NCI-H2171 treated with DMSO at 0.1 percent for 48 hours (cell line): ENCODE measurements at places on chromosomes 11 and 22.

DNA sequence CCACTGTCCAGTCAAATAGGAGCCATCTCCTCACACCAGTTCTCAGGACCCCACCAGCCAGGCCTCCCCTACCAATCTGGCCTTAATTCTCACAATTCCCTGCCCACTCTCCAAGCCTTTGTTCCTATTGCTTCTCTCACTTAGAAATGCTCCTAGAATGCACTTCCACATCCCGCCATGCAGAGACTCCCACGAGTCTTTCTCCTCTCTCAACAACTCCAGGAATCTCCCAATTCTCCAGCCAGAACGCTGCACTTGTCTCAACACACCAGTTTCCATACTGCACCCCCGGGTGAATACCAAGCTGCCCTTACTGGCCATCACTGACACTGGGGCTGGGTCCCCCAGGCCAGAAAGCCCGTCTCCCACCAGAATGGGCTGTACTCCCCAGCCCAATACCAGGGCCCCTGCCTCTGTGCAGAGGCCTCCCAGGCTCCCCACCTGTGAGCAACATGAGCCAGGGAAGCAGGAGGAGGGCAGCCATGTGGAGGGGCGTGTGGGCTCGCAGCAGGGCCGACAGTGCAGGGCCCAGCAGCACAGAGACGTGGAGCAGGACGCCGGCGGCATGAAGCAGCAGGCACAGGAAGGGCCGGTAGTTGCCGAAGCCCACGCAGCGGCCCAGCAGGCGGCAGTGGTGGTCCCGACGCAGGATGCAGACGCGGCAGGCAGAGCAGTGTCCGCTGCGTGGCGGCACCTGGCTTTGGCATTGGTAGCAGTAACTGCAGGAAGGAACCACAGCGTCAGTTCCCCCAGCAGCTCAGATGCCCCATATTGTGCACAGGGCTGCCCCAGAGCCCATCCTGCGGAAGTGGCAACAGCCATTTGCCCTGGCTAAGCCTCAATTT lies 2.4 kb downstream of the ZDHHC24 start:
- DNase-seq: no peak

DNA sequence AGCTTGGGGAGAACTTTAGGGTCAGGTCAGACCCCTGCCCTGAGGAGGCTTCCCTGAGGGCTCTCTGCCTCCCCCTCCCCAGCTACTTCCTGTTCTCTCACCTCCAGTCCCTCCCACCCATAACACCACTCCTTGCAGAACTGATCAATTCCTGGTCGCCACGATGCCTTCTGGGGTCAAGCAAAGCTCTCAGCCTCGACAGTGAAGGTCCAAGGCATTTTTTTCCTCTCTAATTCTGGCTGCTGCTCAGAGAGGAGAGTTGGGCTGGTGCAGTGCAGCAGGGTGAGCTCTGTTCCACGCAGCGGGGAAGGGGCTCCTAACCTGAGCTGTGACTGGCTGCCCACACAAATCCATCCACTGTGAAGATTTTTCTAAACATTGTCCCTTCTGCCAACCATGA lies 628.4 kb downstream of the BRD1 start:
- DNase-seq: no peak

DNA sequence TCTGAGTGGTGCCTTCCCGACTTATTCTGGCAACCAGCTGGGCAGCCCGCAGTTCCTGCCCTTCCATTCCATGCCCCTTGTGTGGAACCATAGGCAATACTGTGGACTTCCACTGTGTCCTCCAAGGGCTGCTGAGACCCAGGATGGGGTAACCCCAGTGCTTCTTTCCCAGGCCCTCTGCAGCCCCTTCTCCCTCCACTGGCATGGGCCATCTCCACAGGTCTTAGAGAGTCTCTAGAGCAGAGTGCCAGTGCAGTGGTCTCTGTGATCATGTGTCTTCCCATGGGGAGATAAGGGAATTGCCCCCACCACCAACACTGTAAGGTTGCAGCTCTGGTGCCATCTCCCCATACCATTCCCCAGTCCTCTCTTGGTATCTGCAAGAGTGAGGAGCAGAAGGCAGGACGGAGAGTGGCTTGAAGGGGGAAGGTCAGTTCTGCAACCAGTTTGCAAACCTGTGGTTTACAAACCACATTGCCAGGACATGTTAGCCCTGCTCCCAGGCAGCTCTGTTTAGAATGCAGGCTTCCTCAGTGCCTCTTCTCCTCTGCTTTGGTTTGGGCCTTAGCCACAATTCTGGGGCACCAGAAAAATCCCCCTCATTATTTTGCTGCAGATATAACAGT lies 20.9 kb upstream of the DRD2 start:
- no peak for DNase-seq

DNA sequence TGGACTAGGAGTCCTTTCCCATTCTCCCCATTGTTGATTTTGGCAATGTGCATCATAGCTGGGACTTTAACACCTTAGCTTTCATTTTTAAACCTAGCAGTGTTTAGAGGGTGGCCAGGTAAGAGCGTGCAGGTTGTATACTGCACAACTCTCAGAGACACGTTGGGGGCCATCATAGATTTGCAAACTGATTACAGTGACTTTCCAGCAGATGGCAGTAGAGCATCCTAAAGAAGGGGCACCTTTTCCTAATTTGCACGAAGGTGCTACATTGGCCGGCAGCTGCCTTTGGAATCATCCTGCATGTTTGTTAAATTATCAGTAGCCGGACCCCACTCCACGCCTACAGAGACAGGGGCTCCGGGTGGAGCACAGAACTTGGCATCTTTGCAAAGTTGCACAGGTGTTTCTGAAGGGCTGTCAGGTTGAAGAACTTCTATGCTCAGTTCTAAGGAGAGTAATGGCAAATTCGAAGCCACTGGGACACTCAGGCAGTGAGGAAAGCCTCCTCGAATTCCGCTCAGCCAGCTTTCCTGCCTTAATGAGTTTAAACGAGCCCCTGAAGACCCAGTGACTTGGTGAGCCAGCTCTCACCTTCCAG lies 7.7 kb downstream of the LHFPL7 start:
- DNase-seq: peak; percentile 75

DNA sequence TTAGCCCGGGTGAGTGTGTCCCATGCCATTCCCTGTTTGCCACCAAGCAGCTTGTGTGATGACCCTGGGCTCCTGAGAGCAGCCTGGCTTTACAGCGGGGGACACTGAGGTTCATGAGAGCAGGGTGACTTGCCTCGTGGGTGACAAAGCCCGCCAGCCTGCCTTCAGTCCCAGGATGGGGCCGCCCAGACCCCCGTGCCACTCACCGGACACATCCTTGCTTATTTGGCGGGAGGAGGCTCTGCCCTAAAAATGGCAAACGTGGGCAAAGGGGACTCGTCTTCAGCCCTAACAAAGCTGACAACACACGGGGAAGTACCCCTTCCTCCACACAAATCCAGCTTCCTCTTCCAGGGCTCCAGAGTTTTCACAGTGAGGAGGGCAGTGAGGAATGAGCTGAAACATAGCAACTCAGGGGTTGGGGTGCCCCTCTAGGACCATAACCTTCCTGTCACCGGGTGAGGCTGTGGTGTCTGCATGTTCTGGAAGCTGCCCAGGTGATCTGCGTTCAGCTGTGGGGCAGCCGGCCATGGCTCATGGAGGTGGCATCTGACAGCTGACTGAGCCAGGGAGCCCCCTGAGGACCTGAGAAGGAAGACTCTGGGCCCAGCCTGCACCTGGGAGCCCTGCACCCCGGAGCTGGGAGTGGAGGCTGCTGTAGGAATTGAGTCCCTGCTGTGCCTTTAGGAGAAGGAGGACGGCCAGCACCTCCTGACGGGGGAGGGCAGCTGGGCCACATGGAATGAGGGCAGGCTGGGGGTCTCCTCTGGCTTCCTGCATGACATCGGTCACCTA lies 16.7 kb downstream of the RIBC2 start:
- no peak for DNase-seq

DNA sequence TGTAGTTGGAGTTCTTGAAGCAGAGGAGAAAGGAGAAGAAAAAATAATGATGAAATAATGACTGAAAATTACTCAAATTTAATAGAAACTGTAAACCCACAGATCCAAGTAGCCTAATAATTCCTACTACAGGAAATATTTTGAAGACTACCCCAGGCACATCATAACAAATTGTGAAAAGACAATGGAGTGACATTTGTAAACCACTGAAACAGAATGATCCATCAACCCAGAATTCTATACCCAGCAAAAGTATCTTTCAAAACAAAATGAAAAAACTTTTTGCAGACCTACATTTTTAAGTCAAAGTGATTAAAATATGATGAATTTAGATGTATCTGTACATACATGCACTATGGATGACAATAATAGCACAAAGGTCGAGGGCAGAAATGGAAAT lies 194.6 kb downstream of the TMEM135 start:
- DNase-seq: no peak

DNA sequence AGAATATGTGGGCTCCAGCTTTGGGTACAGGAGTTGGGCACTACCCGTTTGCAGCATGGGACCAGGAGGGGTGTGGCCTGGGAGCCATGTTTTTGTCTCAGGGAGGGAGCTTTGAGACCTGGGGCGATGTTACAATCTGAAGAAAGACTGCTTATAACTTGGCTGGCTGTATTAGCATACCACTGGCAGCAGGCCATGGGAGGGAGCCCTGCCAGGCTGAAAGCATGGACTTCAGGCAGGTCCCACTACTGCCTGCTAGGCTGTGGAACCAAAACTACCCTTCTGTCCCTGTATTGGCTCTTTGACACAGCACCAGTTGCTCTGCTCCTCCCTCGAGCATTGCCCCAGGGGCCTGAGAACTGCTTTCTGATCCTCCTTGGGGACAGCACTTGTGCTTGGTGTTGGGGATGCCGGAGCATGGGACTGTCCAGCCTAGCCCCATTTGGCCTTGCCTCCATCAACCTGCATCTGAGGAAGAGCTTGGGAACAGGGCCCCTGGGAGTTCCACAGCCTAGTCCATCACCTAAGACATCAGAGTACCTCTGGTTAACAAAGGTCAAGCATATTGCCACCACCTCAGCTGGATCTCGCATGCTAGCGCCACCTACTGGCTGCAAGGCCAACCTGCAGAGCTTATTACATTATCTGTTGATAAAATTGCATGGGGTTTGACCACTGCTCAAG lies 217.4 kb downstream of the SBF2 start:
- no peak for DNase-seq

- DNase-seq: no peak
These were observed 52.4 kb upstream of the CD5 start for GRCh38 chr11:61049859-61050258.

DNA sequence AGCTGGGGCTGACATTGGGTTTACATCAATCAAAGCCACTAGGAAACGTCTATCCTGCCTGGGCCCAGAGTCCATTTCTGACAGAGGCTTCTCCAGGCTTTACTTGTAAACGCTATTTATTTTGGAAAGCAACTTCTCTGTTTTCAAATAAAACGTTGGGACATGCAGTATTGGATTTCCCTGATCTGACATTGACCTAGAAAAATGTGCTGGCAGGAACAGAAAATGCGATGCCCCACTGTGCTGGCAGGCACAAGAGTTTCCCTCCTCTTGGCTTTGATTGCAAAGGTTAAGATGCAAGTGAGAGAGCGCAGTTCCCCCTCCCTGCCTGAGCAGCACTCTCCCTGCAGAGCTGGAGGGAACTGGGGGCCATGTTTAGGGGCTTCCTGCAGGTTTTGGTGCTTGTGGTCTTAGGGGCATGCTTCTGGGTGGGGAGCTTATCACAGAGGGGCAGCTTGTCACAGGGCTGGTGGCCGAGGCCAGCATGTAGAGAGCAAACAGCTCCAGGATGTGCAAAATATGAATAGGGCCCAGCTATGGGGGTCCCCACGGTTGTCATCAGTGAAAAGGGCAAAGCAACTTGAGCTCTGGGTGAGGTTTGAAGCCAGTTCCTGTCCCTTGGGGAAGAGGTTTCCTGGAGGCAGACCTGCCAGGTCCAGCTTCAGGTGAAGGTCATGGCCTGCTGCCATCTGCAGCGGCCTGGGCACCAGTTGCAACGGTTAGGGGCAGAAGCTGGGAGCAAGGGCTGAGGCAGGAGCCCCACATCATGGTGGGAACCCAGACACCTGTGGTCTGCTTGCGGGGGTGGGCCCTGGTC lies 42.3 kb upstream of the DKK3 start:
- no peak for DNase-seq

- no peak for DNase-seq
These were observed 1.1 kb downstream of the USP35 start for GRCh38 chr11:78189851-78190250.

DNA sequence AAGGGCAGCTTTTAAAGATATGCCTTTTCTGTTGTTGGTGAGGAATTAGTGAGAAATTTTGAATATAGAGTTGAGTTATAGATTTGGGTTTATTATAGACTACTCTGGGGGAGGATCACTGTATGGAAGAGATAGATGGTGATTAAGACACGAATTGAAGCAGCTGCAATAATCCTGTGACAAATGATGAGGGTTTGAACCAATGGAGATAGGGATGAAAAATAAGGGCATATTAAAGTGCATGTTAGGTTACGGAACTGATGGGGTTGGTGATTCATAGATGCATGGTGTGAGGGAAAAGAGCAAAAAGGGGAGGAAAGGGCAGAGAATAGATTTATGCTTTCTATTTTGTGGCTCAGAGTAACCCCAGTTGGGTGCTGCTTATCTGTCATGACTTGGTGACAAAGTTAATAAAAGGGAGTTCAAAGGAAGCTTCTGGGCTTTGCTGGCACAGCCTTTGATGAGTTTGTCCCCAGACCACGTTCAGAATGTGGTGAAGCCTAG lies 11.8 kb downstream of the C11orf87 start:
- DNase-seq: no peak

DNA sequence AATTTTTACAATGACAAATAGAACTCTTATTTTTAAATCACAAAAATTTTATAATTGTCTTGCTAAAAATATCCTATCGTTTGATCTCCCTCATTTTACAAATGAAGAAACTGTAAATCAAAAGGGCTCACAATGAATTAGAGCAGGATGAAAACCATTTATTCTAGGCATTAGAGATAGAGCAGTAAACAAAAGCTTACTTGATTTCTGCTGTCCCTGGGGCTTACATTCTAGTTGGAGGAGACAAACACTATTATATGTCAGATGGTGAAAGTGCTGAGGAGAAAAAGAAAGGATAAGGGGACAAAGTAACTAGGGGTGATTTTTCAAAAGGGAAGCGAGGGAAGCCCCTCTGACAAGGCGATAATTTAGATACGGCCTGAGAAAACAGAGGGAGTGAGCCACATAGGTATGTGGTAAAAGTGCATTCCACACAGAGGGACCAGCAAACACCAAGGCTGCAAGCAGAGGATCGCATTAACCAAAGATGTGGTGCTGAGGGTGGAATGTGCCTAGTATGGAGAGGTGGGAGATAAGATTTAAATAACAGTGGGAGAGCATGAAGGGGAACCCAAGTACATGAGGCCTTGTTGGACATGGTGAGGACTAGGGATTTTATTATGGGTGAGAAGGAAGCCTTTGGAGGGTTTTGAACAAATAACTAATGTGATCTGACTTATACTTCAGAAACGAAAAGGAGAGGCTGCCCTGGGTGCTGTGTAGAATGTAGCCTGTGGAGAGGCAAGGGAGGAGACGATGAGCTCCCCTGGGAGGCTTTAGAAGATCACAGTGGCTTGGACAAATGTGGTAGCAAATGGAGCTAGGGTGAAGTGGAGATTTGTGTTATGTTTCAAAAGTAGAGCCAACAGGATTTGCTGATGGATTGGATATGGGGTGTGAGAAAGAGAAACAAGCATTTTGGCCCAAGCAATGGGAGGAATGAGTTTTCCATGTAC lies 62.1 kb downstream of the PDHX start:
- DNase-seq: no peak
